ENCODE measurements at places on chromosomes 2 and 18. TPM values are rescaled to one million over a fixed set of nuclear protein-coding genes. Genes with fewer than 3 reads are reported as not detected.

DNA sequence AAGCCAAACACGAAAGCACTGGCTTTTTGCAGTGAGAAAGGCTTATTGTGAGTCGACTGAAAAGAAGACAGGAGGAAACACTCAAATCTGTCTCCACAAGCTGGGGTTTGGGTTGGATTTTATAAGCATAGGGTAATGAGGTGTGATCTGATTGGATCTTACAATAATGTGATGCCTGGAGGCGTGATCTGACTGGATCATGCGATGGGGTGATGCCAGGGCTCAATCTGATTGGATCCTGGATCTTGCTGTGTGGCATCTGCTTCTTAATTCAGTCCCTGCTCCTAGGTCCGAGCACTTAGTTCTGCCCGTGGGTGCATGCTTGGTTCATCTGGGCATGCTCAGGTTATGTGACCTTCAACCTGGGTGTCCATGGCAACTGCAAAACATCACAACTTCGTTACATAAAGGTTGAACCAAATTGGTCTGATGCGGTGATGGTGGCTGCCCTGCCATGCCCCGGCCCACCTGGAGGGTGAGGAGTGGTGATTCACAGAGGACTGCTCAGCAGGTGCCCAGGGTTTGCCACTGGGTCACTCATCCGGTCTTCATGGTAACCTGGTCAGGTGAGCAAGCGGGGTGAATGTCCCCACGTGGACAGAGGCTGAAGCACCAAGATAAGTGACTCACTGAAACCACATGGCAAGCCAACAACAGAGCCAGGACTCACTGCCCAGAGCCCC lies 111.0 kb downstream of the KCNF1 start:
- DNase-seq: no peak

DNA sequence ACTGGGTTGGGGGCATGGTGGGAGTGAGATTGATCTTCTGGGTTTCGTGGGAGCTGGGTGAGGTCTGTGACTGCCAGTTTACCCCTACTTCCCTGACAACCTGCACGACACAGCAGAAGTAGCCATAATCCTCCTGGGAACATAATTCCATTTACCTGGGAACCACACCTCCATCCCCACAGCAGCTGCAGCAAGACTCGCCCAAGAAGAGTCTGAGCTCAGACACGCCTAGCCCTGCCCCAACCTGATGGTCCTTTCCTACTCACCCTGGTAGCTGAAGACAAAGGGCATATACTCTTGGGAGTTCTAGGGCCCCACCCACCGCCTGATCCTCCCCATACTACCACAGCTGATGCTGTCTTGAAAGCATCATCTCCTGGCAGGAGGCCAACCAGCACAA lies 43.8 kb downstream of the FLACC1 start:
- no peak for DNase-seq

- no peak for DNase-seq
Observed at GRCh38 chr2:221527776-221528309, 44.3 kb downstream of the EPHA4 start.

The MAP3K2 gene
- total RNA-seq: 55.5 TPM

The ANKMY1 gene
- 18.6 TPM for total RNA-seq

Data from activated CD8-positive, alpha-beta T cell treated with anti-CD3 and anti-CD28 coated beads for 36 hours (primary cell).